ENCODE measurements at places on chromosomes 4 and X. TPM values are rescaled to one million over a fixed set of nuclear protein-coding genes. Genes with fewer than 3 reads are reported as not detected.

The AMTN gene
- total RNA-seq: not detected

The SYTL5 gene
- 0.13 TPM for total RNA-seq

The USP26 gene
- total RNA-seq: not detected

The SPIN2A gene
- 3.4 TPM for total RNA-seq

The ZNF182 gene
- 4.1 TPM for total RNA-seq

The TMEM255A gene
- total RNA-seq: 3.3 TPM

- no peaks in the 10 kb centered on the region for H3K36me3 ChIP-seq
- no peak overlapping the region for H3K27ac ChIP-seq
- H3K4me1 ChIP-seq: no peaks in the 10 kb centered on the region
- no peak overlapping the region for H3K4me3 ChIP-seq
- no peaks in the 10 kb centered on the region for H3K27me3 ChIP-seq
- no peak for DNase-seq
These were observed 189.2 kb downstream of the GPM6A start for GRCh38 chr4:175622887-175623286.

DNA sequence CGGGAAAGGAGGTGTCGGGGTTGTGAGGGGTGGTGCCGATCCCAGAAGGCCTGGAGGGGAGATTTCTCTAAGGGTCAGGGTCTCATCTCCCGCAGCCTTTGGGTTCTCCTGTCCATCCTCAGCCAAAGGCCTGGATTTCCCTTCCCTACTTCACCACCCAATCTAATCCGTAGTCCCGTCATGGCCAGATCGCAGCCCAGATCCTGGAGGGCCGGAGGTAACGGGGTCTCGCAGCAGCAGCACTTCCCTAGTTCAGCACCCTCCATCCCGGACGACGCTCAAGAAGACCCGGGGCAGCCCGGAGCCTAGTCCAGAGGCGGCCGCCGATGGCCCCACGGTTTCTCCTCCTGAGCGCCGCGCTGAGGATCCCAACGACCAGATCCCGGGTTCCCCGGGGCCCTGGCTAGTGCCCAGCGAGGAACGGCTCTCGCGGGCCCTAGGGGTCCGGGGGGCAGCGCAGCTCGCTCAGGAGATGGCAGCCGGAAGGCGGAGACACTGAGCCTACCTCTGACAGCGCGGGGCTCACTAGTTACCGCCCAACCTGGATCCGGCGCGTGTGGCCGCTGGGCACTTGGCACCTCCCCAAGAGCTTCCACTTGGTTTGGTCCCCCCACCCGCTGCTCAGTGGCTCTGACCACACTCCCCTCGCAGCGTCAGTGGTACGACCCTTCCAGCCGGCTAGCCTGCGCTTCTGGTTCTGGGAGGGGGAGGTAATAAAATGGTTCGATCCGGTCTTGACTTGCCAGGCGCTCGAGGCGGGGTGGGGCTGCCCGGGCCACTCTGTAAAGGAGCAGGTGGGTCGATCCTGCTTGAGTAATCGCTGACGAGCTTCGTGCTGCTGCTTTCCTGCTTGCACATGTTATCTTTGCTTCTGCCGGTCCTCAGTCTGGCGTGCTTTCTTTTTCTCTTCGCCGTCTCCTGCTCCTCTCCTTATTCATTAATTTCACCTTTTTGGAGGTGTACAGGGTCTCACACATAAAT is 3.6 kb downstream of the MAGIX start:
- peaks cover 24% of the 10 kb centered on the region for H3K4me1 ChIP-seq
- H3K36me3 ChIP-seq: no peaks in the 10 kb centered on the region
- peak overlapping the region; percentile 86 for H3K27ac ChIP-seq
- H3K27me3 ChIP-seq: peaks cover 6% of the 10 kb centered on the region

DNA sequence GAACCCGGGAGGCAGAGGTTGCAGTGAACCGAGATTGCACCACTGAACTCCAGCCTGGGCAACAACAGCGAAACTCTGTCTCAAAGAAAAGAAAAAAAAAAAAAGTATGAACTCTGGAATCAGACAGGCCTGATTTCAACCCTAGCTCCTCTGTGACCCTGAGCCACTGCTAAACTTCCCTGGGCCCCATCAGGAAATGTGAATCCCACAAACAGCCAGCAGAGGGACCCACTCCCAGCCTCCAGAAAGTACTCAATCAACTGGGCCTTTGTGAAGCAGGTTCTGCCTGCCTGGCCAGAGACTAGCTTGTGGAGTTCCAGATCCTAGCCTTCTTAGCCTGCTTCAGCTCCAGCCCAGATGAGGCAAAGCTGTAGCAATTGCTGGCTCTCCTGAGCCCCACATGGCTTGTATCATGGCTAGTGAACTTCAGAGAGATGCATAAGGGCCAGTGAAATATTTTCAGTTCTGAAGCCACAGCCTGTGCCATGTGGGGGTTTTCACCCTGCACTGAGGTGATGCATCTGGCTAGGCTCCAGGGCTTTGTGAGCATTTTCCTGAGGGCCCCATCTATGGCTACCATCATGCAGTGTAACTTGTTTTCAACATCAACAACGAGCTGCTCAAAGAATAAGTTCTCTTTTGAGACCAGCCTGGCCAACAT is 7.2 kb upstream of the IDS start:
- no peak overlapping the region for H3K27ac ChIP-seq
- peak; percentile 44 for DNase-seq
- no peaks in the 10 kb centered on the region for H3K36me3 ChIP-seq
- peaks cover 20% of the 10 kb centered on the region for H3K27me3 ChIP-seq

- peak; percentile 68 for DNase-seq
- no peaks in the 10 kb centered on the region for H3K36me3 ChIP-seq
- H3K27me3 ChIP-seq: peaks cover 9% of the 10 kb centered on the region
These were observed 6.6 kb downstream of the TLL1 start for GRCh38 chr4:165879641-165880040.

DNA sequence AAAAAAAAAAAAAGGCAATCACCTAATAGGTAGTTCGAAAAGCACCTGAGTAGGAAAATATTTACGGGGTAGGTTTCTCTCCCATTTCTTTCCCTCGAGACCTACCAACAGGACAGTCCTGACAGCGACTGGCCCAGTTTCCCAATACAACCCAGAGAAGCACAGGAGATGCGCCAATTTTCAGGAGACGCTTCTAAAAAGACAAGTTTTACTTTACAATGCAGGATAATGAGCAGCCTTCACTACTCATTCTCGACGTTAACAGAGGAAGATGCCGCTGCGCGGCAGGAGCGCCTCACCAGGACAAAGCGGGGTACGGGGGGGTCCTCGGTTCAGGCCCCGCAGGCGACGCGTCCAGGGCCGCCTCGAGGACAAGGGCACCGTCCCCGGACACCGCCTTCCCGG is 708 bp downstream of the BCLAF3 start:
- no peaks in the 10 kb centered on the region for H3K36me3 ChIP-seq
- DNase-seq: peak; percentile 31
- H3K4me1 ChIP-seq: peaks cover 7% of the 10 kb centered on the region
- peak overlapping the region; percentile 62 for H3K4me3 ChIP-seq

- no peaks in the 10 kb centered on the region for H3K4me1 ChIP-seq
- H3K27ac ChIP-seq: no peak overlapping the region
- no peaks in the 10 kb centered on the region for H3K27me3 ChIP-seq
- peak; percentile 41 for DNase-seq
- no peaks in the 10 kb centered on the region for H3K36me3 ChIP-seq
These were observed 214.9 kb upstream of the UGT8 start for GRCh38 chr4:114383721-114384120.

- no peak overlapping the region for H3K27ac ChIP-seq
- H3K27me3 ChIP-seq: peaks cover 10% of the 10 kb centered on the region
These were observed 10.8 kb downstream of the NOX1 start for GRCh38 chrX:100863326-100863864.

DNA sequence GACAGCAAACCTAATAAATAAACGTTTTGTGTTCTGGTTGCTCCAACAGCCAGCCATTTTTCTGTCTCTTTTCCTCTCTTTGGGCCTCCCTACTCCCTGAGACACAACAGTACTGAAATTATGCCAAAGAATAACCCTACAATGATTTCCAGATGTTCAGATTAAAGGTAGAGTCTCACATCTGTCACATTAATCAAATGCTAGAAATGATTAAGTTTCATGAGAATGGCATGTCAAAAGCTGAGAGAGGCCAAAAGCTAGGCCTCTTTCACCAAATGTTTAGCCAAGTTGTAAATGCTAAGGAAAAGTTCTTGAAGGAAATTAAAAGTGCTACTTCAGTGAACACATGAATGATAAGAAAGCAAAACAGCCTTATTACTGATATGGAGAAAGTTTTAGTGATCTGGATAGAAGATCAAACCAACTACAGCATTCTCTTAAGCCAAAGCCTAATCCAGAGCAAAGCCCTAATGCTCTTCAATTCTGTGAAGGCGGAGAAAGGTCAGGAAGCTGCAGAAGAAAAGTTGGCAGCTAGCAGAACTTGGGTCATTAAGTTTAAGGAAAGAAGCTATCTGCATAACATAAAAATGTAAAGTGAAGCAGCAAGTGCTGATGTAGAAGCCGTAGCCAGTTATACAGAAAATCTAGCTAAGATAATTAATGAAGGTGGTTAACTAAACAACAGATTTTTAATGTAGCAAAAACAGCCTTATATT is 182.1 kb upstream of the NUDT6 start:
- peak; percentile 91 for DNase-seq
- H3K27me3 ChIP-seq: no peaks in the 10 kb centered on the region
- peaks cover 2% of the 10 kb centered on the region for H3K4me1 ChIP-seq
- no peak overlapping the region for H3K4me3 ChIP-seq
- peak overlapping the region; percentile 56 for H3K27ac ChIP-seq

- no peaks in the 10 kb centered on the region for H3K4me1 ChIP-seq
- no peaks in the 10 kb centered on the region for H3K36me3 ChIP-seq
- H3K4me3 ChIP-seq: no peak overlapping the region
- no peak overlapping the region for H3K27ac ChIP-seq
These were observed 131.6 kb downstream of the HMX1 start for GRCh38 chr4:8739820-8740665.

DNA sequence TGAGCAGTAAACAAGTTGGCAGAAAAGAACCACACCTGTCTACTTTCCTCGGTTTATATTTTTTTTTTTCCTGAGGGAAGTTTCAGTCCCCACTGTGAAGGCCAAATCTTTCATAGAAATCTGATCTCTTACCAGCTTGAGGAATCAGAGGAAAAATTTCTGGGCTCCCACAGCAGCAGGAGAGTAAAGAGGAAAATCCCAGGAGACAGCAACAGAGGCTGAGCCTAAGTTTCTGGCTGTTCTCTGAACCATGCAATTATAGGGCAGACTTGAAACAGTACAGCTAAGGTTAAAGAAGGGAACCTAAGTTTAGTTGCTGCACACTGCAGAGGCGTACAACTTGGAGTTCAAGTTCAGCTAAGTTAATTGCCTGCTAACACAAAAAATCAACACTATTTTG is 1090.9 kb upstream of the INTU start:
- H3K4me3 ChIP-seq: no peak overlapping the region
- peaks cover 2% of the 10 kb centered on the region for H3K4me1 ChIP-seq
- DNase-seq: no peak
- H3K27me3 ChIP-seq: no peaks in the 10 kb centered on the region

DNA sequence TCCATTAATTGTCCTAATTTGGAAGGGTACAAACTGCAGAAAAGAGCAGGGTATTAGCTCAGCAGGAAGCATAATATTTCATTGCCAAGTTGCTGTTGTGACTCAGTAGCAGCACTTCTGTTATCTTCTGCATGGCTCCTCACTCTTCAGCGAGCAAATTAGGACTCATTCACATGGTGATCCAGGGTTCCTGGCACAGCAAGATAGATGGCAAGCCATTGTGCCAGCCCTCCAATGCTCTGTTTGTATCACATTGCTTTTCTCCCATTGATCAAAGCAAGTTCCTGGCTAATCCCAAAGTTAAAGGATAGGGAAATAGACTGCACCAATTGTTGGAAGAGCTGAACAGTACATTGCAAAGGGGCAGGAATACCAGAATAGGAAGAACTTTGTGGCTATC is 382.5 kb upstream of the ATOH1 start:
- no peaks in the 10 kb centered on the region for H3K36me3 ChIP-seq
- no peaks in the 10 kb centered on the region for H3K27me3 ChIP-seq
- H3K4me3 ChIP-seq: no peak overlapping the region

DNA sequence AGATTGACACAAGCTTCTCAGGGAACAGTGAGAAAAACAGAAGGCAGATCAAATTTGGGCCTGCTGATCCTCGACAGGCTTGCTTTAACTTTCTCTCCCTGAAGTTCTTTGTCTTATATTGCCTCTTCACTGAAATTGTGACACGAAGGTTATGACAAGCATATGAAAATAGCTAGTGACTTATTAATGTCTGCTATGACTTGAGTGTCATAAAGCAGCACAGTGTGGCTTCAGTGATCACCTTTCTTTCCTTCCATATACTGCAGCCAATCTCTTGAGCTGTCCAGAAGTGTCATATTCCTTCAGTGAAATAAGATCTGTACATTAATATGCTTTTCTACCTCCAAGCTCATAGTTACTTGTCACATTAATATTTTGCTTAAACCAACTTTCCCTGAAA is 870.2 kb downstream of the C4orf33 start:
- DNase-seq: no peak
- H3K4me3 ChIP-seq: no peak overlapping the region
- no peaks in the 10 kb centered on the region for H3K36me3 ChIP-seq
- H3K27me3 ChIP-seq: no peaks in the 10 kb centered on the region
- H3K4me1 ChIP-seq: no peaks in the 10 kb centered on the region

- H3K4me3 ChIP-seq: no peak overlapping the region
- no peak for DNase-seq
- no peaks in the 10 kb centered on the region for H3K36me3 ChIP-seq
- no peaks in the 10 kb centered on the region for H3K4me1 ChIP-seq
- no peak overlapping the region for H3K27ac ChIP-seq
These were observed 339.1 kb downstream of the PAPSS1 start for GRCh38 chr4:107380836-107381438.

- H3K4me1 ChIP-seq: no peaks in the 10 kb centered on the region
- no peaks in the 10 kb centered on the region for H3K36me3 ChIP-seq
- H3K4me3 ChIP-seq: no peak overlapping the region
- peaks cover 47% of the 10 kb centered on the region for H3K27me3 ChIP-seq
These were observed 162.7 kb downstream of the SHOX start for GRCh38 chrX:793216-793770.

- DNase-seq: no peak
- no peaks in the 10 kb centered on the region for H3K4me1 ChIP-seq
- no peaks in the 10 kb centered on the region for H3K36me3 ChIP-seq
- H3K4me3 ChIP-seq: no peak overlapping the region
- H3K27me3 ChIP-seq: no peaks in the 10 kb centered on the region
These were observed 459.4 kb downstream of the DTHD1 start for GRCh38 chr4:36740796-36741310.

All from muscle of leg (tissue), 16 donors.